ENCODE measurements at places on chromosomes 4 and X. TPM values are rescaled to one million over a fixed set of nuclear protein-coding genes. Genes with fewer than 3 reads are reported as not detected.

- DNase-seq: no peak
These were observed 103.4 kb upstream of the GRXCR1 start for GRCh38 chr4:42789041-42789567.

GRCh38 chrX:125203737-125204578 lies 115.7 kb upstream of the TEX13C start:
- peak; percentile 49 for DNase-seq

GRCh38 chrX:20481632-20482031 lies 214.9 kb upstream of the RPS6KA3 start:
- no peak for DNase-seq

GRCh38 chr4:10460313-10461047 lies 3.3 kb upstream of the ZNF518B start:
- peak; percentile 76 for DNase-seq

- DNase-seq: no peak
These were observed 43.8 kb upstream of the LAS1L start for GRCh38 chrX:65578346-65578745.

DNA sequence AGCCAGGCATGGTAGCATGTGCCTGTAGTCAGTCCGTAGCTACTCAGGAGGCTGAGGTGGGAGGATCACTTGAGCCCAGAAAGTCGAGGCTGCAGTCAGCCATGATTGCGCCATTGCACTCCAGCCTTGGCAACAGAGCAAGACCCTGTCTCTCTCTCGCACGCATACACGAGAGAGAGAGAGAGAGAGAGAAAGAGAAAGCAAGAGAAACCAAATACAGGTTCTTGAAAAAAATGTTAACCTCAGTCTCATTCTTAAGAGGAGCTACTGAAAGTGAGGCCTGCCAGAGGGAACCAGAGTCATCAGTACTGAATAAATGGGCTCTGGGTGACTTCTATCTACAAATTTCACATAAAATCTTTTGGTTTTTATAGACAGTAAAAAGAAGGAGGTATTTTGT lies 42.9 kb downstream of the KIAA0232 start:
- no peak for DNase-seq

GRCh38 chrX:32954125-32954524 lies 257.2 kb downstream of the DMD start:
- DNase-seq: no peak

DNA sequence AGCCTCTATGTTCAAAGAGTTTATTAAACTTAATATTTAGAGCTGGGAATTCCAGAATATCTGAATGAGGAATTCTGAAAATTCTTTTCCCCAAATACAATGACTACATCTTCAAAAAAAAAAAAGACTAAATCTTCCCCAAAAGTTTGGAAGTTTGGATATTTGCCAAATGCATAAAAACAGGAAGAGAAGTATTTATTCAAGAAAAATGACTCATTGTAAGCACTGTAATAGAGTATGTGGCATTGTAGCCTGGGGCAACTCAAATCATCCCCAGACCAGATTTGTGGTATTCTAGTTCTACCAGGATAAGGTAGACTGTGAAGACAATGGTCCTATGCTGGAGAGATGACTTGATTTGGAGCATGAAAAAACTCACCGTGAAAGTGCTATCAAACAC lies 78.5 kb upstream of the PDHA2 start:
- no peak for DNase-seq

DNA sequence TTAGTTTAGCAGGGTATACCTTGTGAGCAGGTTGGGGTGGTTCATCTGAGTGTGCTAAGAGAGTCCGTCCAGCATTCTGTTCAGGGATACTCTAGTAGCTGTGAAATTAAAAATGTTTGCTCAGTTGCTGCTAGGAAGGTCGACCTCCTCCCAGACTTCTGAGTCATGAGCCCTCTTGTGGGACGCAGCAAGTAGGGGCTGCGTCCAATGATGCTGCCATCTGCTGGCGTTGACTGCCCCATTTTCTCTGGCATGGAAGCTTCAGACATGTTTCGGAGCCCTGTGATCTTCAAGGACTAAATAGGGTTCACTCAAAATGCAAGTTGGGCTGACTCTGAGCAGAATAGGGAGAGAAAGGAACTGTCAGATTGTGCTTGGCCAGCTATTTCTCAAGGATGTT lies 201.0 kb upstream of the ARSJ start:
- peak; percentile 60 for DNase-seq

GRCh38 chr4:24260923-24261564 lies 323.3 kb downstream of the DHX15 start:
- DNase-seq: no peak

DNA sequence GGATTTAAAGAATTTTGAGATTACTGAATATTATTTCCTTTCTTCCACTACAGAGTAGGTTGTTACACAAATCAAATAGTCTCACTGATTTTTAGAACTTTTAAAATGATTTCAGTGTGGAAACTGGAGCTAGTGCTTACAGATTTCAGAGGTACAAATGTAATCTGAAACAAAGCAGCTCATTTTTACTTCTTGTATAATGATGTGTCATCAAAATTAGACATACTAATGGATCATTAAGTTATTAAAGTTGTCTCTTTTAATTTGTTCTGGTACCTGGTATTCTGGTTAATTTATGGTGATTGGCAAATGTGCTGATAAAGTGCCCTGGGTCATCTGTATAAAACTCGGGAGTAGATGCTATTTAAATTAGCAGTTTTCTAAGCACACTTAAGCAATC lies 1528.3 kb downstream of the RPA4 start:
- no peak for DNase-seq

DNA sequence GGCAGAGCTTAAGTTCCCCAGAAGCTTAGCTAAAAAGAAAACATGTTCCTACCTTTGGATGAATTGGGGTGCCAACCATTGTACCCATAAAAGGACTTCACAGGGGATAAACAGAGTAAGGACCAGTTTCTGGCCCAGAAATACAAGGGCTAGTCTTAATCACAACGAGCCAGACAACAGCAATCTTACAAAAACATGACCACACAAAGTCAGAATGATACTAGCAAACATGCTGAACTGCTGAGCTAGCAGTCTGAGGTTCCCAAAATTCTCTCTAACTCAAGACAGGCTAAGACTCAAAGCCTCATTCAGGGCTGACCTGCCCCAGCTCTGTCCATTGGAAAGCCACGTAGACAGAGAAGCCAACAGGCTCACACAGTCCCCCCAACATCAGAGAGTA lies 40.3 kb downstream of the ATP11C start:
- DNase-seq: no peak

GRCh38 chr4:176995-177394 lies 52.7 kb downstream of the ZNF718 start:
- no peak for DNase-seq

GRCh38 chr4:139957986-139958738 lies 195.8 kb downstream of the MAML3 start:
- no peak for DNase-seq

The PNMA6F gene
- not detected for total RNA-seq

The CXorf49 gene
- not detected for total RNA-seq

The SSX2B gene
- total RNA-seq: not detected

The PAK3 gene
- total RNA-seq: 0.37 TPM

The PRDM8 gene
- 1.6 TPM for total RNA-seq

The CSAG3 gene
- total RNA-seq: 0.55 TPM

Measured in activated CD4-positive, alpha-beta T cell treated with anti-CD3 and anti-CD28 coated beads for 36 hours (primary cell).